ENCODE measurements at places on chromosomes 2 and 18.

DNA sequence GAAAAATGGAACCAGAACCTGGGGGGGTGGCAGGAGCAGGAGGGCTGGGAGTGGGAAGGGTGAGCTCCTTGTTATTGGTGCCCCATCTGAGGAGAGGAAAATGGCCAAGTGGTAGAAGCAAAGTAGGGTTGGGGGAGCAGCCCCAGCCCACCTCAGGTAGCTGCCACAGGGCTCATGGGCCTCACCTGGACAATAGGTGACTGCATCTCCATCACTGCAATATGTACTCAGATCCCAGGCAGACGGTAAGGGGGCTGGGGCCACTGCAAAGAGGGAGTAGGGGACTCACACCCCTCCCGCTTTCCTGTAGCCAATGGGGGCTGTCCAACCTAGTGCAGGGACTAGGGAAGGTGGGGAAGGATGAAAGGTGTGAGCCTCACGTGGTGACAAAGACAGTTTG, 4.2 kb downstream of the C2orf81 start:
- no peak for DNase-seq

- DNase-seq: no peak
These were observed 66.5 kb downstream of the ABI2 start for GRCh38 chr2:203394519-203395227.

GRCh38 chr2:210546424-210547208, 9.8 kb upstream of the CPS1 start:
- DNase-seq: no peak

DNA sequence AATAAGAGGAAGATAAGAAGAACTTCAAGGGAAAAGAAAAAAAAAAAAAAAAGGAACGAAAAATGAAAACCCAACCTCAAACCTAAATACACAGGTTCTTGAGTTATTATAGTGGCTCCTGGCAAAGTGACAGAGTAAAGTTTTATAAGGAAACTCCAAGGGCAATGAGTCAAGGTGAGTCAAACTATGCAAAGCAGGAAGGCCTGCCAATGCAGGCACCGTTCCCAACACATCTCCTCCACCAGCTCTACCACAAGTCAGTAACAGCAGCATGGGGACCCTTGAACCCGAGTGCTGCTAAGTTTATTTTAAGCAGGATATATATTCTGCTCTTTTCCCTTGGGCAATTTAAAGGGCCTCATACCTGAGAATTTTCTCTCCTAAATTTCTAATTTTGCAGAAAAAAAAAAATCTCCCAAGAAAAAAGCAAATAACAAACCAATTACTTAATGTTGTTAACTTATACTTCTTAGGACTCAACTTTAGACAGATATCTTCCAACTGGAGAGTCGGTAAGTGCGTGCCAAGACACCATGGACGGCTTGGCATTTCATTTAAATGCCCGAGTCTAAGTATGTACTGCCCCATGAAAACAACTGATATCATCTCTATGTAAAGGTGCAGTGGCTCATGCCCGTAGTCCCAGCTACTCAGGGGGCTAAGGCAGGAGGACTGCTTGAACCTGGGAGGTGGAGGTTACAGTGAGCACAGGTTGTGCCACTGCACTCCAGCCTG, 75.7 kb upstream of the TFCP2L1 start:
- DNase-seq: no peak

GRCh38 chr2:100148883-100149282, 6.5 kb upstream of the AFF3 start:
- no peak for DNase-seq

GRCh38 chr2:120429586-120430500, 83.9 kb downstream of the INHBB start:
- no peak for DNase-seq

DNA sequence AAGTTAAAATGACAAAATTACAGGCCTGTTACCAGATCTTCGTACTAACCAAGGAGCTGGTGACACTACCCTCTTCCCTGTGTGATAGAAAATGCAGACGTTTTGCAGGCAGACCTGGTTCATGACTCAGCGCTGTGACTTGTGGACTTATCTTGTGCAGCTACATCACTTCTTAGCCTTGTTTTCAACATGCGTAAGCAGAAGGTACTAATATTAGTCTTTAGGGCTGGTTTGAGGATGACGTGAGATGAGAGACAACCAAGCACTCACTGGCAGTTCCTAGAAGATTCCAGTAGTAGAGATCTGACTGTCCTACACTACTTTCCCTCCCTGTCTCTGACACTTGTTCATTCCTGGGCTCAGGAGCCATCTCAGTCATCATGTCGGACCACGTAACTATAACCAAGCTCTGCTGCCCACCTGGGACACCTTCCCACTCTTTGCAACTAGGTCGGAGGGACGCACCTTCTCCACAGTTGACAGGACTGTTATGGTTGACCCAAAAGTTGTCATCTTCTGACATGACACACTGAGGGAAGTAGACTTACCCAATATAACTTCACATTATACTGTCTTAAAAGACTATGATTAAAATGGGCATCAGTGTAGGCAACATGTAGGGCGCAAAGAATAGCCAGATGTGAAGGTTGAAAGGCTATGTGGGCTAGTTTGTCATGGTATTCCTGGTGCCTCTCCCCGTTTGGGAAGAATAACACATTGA, 64.8 kb downstream of the TNFRSF11A start:
- no peak for DNase-seq

DNA sequence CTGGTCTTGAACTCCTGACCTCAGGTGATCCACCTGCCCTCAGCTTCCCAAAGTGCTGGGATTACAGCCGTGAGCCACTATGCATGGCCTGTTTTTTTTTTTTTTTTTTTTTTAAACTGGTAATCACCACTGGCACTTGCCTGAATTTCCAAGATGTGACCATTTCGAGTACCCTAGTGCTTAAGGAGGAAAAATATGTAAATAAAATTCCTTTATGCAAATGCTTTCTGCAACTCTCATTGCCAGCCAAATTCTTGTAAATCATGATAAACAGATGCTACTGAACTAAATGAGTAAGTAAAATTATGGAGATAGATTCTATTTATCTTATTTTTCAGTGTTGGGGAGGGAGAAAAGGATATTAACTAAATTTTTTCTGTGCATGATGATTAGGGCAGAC, 18.6 kb downstream of the CDCA7 start:
- no peak for DNase-seq

DNA sequence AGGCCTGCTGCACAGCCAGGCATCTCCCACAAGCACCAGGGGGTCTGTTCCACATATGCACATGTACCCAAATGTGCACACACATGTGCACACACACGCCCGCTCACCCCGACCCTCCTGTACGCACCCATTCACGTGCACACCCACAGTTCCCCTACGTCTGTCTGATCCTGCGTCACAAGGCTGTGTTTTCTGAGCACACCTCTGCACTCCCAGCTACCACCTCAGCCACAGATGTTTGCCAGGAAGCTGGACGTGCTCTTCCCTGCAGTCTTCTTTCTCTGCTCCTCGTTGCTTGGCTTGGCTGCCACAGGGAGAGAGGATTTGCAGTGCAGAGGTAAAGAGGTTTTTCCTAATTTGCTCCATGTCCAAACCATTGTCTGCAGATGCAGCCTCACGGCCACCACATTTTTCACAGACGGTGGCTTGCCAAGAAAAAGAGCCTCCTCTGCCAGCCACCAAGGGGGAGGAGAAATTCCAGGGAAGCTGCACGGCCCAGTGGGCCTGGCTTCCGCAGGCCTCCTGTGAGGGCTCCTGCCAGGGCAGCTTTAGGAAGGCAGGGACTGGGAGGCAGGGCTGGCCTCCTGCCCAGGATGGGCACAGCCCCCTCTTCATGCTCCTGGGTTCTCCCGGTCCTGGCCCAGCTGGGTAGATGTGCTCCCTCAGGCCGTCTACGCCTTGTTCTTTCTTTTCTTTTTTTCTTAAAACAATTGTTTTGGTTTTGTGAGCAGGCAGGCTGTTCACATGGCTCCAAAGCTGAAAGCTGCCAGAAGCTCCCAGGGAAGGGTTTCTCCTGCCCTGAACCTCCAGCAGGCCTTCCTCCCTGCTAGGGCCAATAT, 29.3 kb upstream of the HS6ST1 start:
- no peak for DNase-seq

DNA sequence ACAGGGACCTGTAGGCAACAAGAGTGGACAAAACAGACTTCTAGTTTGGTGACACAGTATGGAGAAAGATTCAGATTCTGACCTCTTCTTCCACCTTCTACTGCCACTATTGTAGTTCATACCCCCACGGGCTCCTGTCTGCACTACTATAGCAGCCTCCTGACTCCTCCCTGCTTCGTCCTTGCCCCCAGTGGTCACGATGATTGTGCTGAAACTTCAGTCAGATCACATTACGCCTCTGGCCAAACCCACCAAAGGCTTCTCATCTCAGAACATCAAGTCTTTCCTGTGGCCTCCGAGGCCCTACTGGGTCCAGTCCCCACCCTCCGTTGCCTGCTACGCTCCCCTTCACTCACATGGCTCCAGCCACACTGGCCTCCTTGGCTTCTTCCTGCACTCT, 147.6 kb downstream of the CYP26B1 start:
- no peak for DNase-seq

GRCh38 chr18:24995056-24995455, 356.9 kb downstream of the ZNF521 start:
- no peak for DNase-seq

GRCh38 chr2:105364436-105365139, 27.2 kb downstream of the C2orf49 start:
- DNase-seq: no peak

- no peak for DNase-seq
These were observed 879.8 kb upstream of the PIK3C3 start for GRCh38 chr18:41075212-41075611.

DNA sequence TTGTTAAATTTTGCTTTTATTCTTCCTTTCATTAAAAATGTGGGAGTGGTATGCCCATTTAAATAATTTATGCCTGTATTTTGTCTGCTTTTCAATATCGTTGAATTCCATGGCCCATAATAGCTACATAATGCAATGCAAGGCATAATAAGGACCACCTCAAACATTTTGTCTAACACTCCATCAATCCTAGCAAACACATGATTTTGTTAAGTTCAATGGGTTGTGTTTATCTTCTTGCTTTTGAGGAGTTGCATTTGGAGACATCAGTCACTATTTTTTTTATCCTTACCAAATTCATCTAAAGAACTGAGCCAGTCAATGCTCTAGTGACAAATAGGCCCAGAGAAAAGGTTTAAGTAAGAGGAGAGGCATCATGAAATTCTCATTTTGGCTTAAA, 145.5 kb downstream of the ZNF385B start:
- no peak for DNase-seq

DNA sequence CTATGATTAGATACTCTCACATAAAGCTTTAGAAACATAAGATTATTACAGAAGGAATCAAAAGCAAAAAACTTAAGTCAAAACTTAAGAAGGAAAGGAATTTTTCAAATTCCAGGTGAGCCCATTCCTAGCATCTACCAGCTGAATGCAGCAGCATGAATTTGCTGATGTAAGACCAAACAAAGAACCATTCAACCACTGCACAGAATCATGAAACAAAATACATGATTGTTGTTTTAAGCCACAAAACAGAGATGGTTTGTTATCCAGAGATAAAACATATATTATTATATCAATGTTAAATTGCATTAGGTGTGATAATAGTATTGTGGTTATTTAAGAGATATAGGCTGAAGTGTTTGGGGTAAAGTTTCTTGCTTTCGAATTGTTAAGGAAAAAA, 29.0 kb downstream of the PIGN start:
- no peak for DNase-seq

GRCh38 chr2:10169581-10169980, 47.0 kb downstream of the RRM2 start:
- no peak for DNase-seq

- DNase-seq: no peak
These were observed 302.4 kb upstream of the NT5C1B start for GRCh38 chr2:18891600-18892345.

DNA sequence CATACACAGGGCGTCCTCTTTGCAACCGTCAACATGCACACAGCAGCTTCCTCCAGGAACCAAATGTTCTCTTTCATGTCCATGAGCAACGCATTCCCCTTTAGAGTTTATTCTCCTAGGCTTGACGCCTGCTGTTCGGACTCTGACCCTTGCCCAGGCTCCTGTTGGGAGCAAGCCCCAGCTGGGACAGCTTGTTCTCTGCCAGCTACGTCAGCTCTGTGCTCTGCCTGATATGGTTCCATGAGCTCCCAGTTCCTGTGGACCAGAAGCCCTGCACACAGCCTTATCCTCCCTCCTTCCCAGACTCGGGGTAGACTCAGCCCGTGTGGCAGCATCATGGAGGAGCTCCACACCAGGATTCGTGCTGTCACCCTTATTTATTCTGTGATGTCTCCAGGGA, 253.1 kb upstream of the PXDN start:
- DNase-seq: no peak

DNA sequence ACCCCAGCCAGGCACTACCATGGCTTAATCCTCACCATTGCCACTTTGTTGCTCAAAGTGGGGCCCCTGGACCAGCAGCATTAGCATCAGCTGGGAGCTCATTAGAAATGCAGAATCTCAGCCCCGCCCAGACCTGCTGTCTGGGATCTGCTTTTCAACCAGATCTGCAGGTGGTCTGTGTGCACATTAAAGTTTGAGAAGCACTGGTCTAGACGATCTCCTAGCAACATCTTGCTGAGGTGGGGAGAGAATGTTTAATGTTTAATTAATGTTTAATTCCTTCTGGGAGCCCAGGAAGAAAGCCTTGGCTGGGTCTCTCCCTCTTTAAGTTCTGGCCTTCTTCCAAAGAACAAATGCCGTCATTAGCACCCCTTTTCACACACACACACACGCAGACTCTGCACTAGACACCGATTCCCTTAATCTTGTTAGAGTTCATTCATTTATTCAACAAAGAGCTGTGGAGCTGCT, 53.7 kb downstream of the EDAR start:
- DNase-seq: no peak

DNA sequence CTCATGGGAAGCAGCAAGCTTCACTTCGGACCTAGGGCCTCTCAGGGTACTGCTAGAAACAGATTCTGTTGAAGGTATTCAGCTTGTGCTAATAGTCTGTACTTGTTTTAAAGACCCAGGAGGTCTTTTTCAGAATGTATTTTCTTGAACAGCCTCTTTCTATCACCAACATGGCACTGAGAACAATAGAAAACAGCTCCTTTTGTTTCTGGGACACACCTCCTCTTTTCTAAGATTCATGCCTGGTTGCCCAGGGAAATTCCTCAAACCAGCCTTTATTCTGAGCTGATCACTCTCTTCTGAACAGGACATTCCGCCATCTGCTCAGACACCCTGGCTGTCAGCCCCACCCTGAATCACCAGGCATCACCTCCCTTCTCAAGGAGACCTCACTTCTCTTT, 389.6 kb downstream of the TGIF1 start:
- DNase-seq: no peak
